Aorta (tissue), 5 donors: ENCODE measurements at places on chromosomes 12 and 14. TPM values are rescaled to one million over a fixed set of nuclear protein-coding genes. Genes with fewer than 3 reads are reported as not detected.

DNA sequence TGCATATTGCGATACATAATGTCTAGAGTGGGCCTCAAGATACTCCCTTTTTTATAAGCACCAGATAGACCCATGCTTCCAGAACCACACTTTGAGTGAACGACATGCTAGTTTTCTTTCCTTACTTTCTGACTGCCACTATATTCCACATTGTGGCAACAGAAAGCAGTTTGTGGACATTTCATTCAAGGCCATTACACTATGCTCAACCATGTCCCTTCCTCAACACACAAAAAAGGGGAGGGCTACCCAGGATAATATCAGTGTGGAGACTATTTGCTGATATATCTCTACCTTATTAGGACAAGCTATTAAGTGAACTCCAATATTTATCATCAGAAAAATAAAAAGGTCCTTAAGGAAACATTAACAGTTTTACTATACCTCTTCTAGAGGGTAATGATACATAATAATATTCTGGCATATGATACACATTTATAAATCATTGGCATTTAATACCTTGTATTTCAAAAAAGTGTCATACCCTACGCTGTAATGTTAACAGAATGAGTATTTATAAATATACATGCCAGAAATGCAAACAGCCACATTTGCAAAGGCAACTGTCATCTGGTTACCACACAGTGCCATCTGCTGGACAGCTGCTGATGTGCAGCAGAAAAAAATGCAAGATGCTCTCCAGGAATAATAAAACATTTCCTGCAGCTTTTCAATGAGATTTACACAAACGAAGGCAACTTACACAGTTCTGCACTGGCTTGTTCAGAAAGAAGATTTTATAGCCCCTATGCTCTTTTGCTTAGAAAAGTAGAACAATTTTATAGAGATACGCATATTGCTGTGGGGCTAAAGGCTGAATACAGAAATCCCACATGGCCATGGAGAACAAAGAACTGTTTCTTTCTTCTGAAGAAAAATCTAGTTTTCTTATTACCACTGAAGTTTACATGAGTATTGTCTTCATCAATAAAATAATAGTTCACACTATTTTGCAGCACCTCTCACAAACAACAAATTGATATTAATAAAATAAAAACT lies 182.2 kb upstream of the GRIP1 start:
- H3K36me3 ChIP-seq = no peaks in the 10 kb centered on the region
- DNase-seq = peak; percentile 76
- H3K4me1 ChIP-seq = no peaks in the 10 kb centered on the region
- no peaks in the 10 kb centered on the region for H3K27me3 ChIP-seq
- H3K4me3 ChIP-seq = no peak overlapping the region

- H3K4me3 ChIP-seq = no peak overlapping the region
- peaks cover 3% of the 10 kb centered on the region for H3K4me1 ChIP-seq
- no peaks in the 10 kb centered on the region for H3K36me3 ChIP-seq
Observed at GRCh38 chr14:54003064-54003463, 46.4 kb upstream of the BMP4 start.

DNA sequence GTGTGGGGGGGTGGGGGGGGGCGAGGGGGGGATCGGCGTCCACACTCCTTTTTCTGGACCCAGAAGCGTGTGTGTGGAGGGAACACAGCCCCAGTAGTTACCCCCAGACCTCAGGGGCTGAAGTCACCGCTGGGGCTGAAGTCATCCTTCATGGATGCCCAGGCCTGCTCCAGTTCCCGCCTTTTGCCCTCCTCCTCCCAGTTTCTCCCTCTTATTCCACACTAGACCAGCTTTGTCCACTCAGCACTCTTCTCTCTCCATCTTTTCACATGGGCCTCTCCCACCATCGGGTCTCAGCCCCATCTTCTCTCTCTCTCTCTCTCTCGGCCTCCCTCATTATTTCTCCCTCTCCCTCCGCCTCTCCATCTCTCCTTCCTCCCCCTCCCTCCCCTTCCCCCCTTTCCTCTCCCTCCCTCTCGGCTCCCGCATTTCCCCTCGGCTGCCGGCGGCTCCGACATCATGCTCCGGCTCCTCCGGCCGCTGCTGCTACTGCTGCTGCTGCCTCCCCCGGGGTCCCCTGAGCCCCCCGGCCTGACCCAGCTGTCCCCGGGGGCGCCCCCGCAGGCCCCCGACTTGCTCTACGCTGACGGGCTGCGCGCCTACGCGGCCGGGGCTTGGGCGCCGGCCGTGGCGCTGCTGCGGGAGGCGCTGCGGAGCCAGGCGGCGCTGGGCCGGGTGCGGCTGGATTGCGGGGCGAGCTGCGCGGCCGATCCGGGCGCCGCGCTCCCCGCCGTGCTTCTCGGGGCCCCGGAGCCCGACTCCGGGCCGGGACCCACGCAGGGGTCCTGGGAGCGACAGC lies at the start of gene P3H3:
P3H3 (plus strand) TSS at position 426 of the 799 bp plus-strand sequence; CDS start at position 460, 34 bp downstream.
- H3K4me3 ChIP-seq = peak within 1 kb of the TSS; percentile 92
- H3K36me3 ChIP-seq = peaks cover 2% of the 10 kb centered on the region
- peak within 1 kb of the TSS; percentile 87 for H3K27ac ChIP-seq
- H3K4me1 ChIP-seq = no peaks in the 10 kb centered on the region
- DNase-seq = peak; percentile 61

Gene CMTM5
- 0.50 TPM for polyA plus RNA-seq

DNA sequence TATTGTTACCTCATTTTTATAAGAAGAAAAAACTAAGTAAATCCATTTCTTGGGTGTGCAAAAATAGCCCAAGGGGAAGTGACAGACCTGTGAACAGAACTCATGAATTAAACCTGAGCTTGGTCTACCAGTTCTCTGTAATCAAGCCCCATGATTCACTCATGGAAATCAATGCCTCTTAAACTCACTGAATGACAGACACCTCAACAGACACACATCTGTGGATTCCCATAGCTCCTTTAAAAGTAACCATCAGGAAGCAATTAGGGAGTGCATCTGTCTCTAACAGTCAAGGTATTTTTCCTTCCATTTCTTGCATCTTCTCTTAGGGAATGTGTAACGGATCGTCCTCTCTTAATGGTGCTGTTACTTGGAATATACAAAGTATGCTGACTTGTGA lies 215.0 kb upstream of the EEA1 start:
- no peaks in the 10 kb centered on the region for H3K36me3 ChIP-seq
- no peaks in the 10 kb centered on the region for H3K27me3 ChIP-seq
- H3K4me3 ChIP-seq = no peak overlapping the region
- DNase-seq = no peak
- no peaks in the 10 kb centered on the region for H3K4me1 ChIP-seq

- no peak overlapping the region for H3K27ac ChIP-seq
- H3K36me3 ChIP-seq = no peaks in the 10 kb centered on the region
- H3K27me3 ChIP-seq = no peaks in the 10 kb centered on the region
Observed at GRCh38 chr12:70925539-70925938, 5.0 kb upstream of the PTPRR start.

Gene RNASE2
- polyA plus RNA-seq = 3.3 TPM

- no peaks in the 10 kb centered on the region for H3K4me1 ChIP-seq
- no peak overlapping the region for H3K27ac ChIP-seq
- no peak for DNase-seq
- no peaks in the 10 kb centered on the region for H3K36me3 ChIP-seq
- H3K4me3 ChIP-seq = no peak overlapping the region
Observed at GRCh38 chr12:114361545-114361944, 44.4 kb downstream of the TBX5 start.

Gene TRIAP1
- 43.1 TPM for polyA plus RNA-seq

DNA sequence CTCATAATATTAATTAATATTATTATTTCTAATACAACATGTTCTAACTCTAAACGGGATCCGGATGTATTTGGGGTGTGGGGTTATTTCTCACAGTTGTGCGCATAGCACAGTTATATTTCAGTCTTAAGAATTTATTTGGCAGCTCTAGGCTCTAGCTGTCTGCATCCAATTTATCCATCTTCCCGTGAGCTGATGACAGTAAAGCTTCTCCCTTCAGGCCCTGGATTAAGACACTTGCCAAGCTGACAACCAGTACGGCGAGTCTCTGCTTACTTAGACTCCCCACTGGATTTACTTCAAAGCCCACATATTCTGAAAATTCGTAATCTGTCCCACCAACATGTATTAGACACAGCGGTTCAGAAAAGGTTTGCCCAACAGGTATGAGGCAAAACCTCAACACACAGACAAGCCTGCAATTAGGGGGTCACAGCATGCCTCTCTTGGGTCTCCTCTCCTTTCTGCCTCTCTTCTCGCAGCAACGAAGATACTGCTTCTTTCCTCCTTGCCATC lies 232.9 kb upstream of the TMTC1 start:
- no peak for DNase-seq
- H3K36me3 ChIP-seq = no peaks in the 10 kb centered on the region
- H3K4me1 ChIP-seq = no peaks in the 10 kb centered on the region
- H3K27me3 ChIP-seq = no peaks in the 10 kb centered on the region

DNA sequence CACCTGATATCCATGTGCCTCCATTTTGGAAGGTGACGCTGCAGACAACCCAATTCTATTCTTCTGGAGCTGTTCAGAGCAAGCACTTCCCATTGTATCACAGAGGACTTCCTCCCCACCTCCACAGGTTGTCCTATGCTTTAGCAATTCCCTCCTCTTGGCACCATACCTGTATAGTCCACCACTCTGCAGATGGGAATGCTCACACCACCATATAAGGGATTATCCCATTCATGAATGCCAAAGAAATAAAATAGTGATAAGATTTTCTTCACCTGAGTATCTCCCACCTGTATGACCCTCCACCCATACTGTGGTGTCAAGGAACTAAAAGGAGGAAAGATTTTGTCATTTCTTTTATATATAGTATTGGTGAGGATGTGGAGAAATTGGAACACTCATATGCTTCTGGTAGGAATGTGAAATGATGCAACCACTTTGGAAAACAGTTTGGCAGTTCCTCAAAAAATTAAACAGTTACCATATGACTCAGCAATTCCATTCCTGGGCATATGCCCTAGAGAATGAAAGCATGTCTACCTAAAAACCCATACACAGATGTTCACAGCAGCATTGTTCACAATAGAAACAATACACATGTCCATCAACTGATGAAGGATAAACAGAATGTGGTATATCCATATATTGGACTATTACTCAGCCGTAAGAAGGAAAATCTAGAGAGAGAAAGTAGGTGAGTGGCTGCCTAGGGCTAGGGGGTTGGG lies 75.2 kb downstream of the FIGNL2 start:
- DNase-seq = no peak
- no peak overlapping the region for H3K27ac ChIP-seq
- no peak overlapping the region for H3K4me3 ChIP-seq
- H3K27me3 ChIP-seq = peaks cover 2% of the 10 kb centered on the region

Gene LAG3
- polyA plus RNA-seq = 0.25 TPM

DNA sequence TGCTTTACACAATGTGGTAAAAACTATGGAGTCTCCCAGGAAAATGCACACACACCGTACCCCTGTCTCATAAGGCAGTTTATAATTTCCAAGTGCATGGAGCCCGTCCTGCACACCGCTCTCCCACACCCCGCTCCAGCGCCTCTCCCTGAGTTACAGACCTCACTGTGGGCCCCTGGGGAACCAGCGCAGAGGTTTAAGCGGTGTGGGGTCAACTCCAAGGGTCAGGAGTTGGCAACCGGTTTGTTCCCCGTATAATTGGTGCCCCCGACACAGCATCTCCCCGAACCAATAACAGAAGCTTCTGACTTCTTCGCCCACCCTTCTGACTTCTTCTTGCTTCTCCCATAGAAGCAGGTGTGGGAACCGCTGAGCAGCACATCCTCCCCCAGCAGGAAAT lies 58.4 kb upstream of the DDX11 start:
- no peaks in the 10 kb centered on the region for H3K27me3 ChIP-seq
- no peaks in the 10 kb centered on the region for H3K36me3 ChIP-seq
- H3K27ac ChIP-seq = no peak overlapping the region
- no peak for DNase-seq

- H3K4me1 ChIP-seq = no peaks in the 10 kb centered on the region
- peak overlapping the region; percentile 52 for H3K27ac ChIP-seq
- H3K36me3 ChIP-seq = no peaks in the 10 kb centered on the region
- DNase-seq = peak; percentile 92
- H3K27me3 ChIP-seq = no peaks in the 10 kb centered on the region
Observed at GRCh38 chr14:90697577-90698206, 118.5 kb downstream of the TTC7B start.

GRCh38 chr12:51265024-51265423 lies 5.2 kb downstream of the SMAGP start:
- no peak overlapping the region for H3K4me3 ChIP-seq
- H3K36me3 ChIP-seq = no peaks in the 10 kb centered on the region
- H3K27me3 ChIP-seq = no peaks in the 10 kb centered on the region

Gene FOXA1
- polyA plus RNA-seq = 1.4 TPM

Gene TRPV4
- 1.3 TPM for polyA plus RNA-seq

Gene VWF
- 1.3 TPM for polyA plus RNA-seq

Gene TAS2R20
- 0.49 TPM for polyA plus RNA-seq

- no peaks in the 10 kb centered on the region for H3K27me3 ChIP-seq
- no peaks in the 10 kb centered on the region for H3K36me3 ChIP-seq
- H3K4me3 ChIP-seq = no peak overlapping the region
Observed at GRCh38 chr12:84694116-84694515, 218.5 kb downstream of the SLC6A15 start.

- no peaks in the 10 kb centered on the region for H3K36me3 ChIP-seq
- no peaks in the 10 kb centered on the region for H3K4me1 ChIP-seq
- H3K27me3 ChIP-seq = no peaks in the 10 kb centered on the region
- no peak overlapping the region for H3K4me3 ChIP-seq
- DNase-seq = no peak
Observed at GRCh38 chr12:15672671-15673270, 116.4 kb downstream of the EPS8 start.

- no peaks in the 10 kb centered on the region for H3K4me1 ChIP-seq
- DNase-seq = no peak
- H3K27me3 ChIP-seq = no peaks in the 10 kb centered on the region
- H3K4me3 ChIP-seq = no peak overlapping the region
- H3K27ac ChIP-seq = no peak overlapping the region
Observed at GRCh38 chr14:100416921-100417860, 94.1 kb downstream of the SLC25A47 start.

DNA sequence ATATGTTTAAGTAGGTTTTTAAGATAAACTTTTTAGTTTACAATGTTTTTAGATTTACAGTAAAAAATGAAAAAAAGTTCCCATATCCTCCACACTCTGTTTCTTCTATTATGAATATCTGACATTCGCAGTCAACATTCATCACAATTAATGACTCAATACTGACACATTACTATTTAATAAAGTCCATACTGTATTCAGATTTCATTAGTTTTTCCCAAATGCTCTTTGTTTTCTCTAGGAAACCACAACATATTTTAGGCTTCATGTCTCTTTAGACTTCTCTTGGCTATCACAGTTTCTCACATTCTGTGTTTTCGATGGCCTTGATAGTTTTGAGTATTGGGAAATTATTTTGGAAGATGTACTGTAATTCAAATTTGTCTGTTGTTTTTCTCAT lies 399.8 kb downstream of the SLC6A15 start:
- no peak overlapping the region for H3K27ac ChIP-seq
- H3K36me3 ChIP-seq = no peaks in the 10 kb centered on the region
- H3K27me3 ChIP-seq = no peaks in the 10 kb centered on the region
- H3K4me3 ChIP-seq = no peak overlapping the region
- no peaks in the 10 kb centered on the region for H3K4me1 ChIP-seq

- H3K4me3 ChIP-seq = no peak overlapping the region
- H3K27ac ChIP-seq = no peak overlapping the region
- H3K27me3 ChIP-seq = no peaks in the 10 kb centered on the region
- no peaks in the 10 kb centered on the region for H3K4me1 ChIP-seq
- peaks cover 13% of the 10 kb centered on the region for H3K36me3 ChIP-seq
Observed at GRCh38 chr12:48340943-48341342, 9.8 kb downstream of the ZNF641 start.
